ENCODE measurements at places on chromosomes 13 and 19.

GRCh38 chr19:10885201-10886169 lies 14.1 kb downstream of the CARM1 start:
- DNase-seq, result no peak

GRCh38 chr13:75554981-75555380 lies 5.4 kb downstream of the UCHL3 start:
- no peak for DNase-seq

DNA sequence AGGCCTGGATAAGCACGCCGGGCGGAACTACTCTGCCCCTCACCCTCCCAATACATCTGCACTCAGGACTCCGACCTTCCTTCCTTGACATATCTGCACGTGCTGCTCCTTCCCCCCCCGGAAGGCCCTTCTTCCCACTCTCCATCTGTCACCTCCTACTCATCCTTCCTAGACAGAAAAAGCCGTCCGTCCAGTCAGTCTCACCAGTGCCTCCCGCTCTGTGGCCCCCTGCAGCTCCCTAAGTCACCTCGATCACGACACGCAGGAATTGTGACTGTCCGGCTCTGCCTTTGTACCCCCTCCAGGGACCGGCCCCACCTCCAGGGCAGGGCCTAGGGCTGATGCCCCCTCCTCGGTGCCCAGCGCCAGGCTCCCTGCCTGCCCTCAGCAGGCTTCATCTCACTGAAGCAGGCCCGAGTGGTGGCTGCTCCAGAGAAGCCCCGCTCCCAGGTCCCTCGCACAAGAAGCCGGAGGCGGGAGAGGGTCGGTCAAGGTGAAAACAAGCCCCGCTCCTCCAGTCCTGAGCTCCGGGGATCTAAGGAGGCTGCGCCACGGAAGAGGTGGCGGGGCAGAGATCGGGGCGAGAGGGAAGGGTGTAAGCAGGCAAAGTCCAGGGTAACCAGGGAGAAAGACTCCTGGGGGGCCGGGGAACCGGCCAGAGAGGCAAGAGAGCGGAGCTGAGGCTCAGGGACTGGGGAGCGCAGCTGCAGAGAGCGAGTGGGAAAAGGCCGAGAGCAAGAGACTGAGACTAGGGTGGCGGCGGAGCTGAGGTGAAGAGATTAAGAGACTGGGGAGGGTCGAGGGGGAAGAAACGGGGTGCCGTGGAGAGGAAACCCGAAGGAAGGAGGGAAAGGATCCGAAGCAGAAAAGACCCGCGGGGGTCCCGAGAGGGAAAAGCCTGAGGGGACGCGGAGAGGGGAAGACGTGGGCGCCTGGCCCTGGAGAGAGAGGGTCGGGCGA lies 1.1 kb downstream of the PPP6R1 start:
- DNase-seq, result peak; percentile 37

GRCh38 chr13:29324601-29325000 lies 270.9 kb downstream of the SLC7A1 start:
- DNase-seq, result no peak

GRCh38 chr19:6034512-6034911 lies 56.6 kb upstream of the RANBP3 start:
- no peak for DNase-seq

DNA sequence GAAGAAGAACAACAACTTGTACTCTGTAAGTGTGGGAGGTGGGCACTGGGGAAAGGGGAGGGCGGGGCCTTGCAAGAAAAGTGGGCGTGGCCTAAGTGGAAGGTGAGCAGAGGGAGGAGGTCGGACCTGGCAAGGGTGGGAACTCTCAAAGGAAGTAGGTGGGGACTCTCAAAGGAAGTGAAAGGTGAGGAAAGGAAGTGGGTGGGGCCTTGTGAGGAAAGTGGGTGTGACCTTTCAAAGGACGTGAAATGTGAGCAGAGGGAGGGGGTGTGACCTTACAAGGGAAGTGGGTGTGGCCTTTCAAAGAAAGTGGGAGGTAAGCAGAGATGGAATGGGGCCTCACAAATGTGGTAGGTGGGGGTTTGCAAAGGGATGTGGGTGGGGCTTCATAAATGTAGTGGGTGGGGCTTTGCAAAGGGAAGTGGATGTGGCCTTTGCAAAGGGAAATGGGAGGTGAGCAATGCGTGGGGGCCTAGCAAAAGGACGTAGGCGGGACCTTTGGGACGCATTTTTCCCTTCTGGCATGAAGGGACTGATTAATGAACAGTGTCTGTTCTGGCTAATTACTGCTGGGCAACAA lies 25.9 kb downstream of the ACSBG2 start:
- peak; percentile 16 for DNase-seq

- no peak for DNase-seq
Measured at GRCh38 chr19:47587295-47587694, 14.3 kb upstream of the ZNF541 start.

DNA sequence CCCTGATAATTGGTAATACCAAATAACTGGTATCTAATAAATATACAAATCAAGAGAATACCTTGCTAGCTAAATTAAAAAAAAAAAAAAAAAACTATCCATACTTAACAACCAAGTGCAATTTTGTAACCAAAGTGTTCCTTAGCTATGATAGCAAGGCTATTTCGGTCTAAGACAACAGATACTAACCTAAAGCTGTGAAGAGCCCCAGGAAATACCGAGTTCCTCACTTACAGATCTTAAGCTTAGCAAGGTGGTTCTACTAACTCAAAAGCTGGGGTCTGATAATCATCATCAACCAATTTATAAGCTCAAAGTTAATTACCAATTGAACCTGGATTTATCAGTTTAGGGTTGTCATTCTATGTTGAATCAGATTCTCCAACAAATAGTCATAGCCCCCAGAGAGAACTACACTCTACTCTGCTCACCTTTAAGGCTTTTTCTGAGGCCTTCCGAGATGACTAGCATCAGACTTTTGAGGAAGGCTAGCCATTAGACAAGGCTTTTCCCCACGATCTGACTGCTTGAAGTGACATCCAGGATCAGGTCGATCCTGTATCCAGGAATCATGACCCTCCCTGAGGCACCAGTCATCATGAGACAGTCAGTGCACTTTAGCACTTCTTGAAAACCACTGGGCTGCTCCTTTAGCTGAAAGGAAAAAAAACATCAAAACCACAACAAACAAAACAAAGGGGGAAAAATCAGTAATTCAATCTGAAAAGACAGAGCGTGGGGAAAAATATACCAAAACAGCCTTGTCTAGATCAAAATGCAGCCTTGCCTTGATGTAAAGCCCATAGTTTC lies 31.9 kb downstream of the INTS6 start:
- peak; percentile 6 for DNase-seq

- DNase-seq, result no peak
Measured at GRCh38 chr19:30790056-30790680, 418.0 kb downstream of the ZNF536 start.

DNA sequence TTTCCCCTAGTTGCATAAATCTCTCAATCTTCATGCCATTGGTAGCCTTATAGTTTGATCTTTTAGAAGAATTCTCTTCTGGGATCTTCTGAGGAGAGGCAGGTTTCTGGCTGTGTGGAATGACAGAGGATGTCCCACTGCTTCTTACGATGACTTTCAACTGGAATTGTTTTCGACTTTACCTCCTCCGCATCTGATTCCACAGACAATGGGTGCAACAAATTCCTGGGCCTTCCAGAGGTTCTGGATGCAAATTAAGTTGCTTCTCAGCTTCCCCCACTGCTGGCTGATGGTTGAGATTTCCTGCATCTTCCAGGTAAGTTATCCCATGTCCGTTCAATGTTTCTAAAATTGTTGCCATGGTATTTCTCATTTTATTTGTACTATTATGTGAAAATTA lies 142.3 kb upstream of the TSC22D1 start:
- DNase-seq, result no peak

DNA sequence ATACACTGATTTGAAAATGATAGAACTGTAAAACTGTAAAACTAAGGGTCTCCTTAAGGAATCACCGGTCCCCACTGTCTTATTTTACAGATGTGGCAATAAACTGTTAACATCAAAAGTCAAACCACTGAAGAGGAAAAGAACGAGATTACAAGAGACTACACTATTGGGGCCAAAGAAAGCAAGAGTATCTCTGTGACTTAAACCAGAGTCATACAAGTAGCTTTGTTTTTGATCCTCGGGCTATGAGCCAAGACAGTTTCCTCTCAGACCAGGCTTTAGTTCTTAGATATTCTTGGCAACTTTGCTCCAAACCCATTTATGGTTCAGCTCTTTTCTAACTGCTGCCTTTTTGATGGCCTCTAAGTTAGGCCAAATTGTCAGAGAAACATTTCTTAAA lies 113.8 kb downstream of the TBC1D4 start:
- DNase-seq, result no peak

DNA sequence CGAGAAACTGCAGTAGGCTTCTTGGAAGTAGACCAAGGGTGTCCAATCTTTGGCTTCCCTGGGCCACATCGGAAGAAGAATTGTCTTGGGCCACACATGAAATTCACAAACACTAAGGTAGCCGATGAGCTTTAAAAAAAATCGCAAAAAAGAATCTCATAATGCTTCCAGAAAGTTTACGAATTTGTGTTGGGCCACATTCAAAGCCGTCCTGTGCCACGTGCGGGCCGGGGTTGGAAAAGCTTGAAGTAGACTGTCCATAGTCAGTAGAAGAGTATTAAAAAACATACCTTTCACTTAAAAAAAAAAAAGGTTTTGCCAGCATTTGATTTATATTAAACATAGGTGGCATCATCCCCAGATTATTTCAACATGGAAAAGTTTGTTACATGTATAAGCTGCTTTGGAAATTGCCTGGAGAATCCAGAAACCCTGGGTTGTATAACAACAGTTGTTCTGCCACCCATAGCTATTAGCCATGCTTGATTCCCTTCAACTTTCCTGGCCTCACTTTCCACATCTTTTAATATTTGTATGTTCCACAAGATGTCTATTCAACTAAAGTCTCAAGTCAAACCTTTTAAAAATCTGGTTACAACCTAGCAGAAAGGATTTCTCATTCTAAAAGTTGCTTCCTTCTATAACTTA lies 1.0 kb downstream of the IFT88 start:
- no peak for DNase-seq

DNA sequence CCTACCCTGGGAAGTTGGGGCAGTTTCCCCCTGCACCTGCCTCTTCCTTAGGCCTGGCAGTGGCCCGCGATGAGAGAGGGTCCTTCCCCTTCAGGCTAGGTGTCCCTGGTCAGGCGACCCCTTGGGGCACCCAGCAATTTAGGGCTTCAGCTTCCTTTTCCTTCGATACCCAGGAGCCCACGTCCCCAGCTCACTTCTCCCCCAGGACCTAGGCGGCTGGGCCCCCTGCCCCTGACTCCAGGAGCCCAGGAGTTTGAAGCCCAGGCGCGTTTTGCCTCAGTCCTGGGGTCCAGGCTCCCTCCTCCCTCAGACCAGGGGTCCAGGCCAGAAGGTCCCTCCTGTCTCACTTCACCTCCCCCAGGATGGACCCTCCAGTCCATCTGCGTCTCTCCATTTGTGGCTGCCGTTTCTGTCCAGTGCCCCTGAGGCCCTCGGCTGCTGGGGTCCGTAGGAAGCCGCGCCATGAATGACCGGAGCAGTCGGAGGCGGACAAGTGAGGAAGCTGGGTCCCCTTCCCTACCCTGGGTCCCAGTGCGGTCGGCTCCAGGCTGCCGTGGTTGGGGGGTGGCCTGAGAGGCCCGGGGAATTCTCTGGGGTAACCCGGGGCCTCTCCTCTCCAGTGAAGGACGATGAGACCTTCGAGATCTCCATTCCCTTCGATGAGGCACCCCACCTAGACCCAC lies 714 bp downstream of the CCDC106 start:
- no peak for DNase-seq

DNA sequence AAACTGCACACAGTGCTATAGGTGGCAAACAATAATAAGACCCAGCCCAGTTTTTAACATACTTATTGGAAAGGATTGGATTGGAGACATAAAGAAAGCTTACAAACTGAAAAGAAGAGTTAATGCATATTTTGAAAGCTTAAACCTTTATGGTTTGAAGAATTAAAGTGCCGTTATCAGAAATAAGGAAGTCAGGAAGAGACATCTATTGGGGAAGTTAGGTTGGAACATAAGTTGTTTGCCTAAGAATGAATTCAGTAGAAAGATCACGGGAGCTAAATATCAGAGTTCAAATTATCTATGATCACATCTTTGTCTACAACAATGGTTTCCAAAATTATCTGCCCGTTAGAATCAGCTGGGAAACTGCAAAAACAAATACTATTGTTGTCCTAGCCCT lies 767.9 kb downstream of the PCDH9 start:
- DNase-seq, result no peak

DNA sequence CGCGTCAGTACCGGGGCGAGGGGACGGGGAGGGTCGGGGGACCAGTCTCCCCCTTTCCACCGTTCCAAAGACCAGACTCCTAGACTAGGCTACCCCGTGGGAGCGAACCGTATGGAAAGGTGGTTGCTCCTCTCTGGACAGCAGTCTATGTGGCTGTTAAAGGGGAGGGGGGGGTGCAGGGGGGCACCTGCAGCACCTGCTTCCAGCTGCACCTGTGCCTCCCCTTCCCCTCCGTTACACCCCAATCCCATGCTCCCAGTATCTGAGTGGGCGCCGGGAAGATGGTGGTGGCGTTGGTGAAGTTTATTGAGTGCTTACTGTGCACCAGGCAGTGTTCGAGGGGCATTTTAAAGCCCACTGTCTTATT lies 557 bp downstream of the ZNF524 start:
- no peak for DNase-seq

DNA sequence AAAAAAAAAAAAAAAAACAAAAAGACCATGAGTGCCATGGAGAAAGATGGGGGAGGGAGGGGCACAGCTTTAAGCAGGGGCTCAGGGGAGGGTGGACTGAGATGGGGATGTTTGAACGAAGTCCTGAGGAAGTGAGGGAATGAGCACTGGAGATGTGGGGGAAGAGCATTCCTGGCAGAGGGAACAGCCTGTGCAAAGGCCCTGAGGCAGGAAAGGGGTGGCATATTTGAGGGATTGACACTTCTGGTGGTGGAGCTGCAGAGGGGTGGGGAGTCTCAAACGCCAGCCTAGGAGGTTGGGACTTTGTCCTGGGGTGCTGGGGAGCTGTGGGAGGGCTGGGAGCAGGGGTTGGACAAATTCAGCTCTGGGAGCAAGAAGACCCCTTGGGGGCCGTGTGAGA lies 29.2 kb downstream of the MYH14 start:
- DNase-seq, result no peak

- no peak for DNase-seq
Measured at GRCh38 chr19:51803967-51804366, 9.0 kb downstream of the FPR3 start.

GRCh38 chr13:40563350-40564125 lies 102.9 kb downstream of the FOXO1 start:
- no peak for DNase-seq

GRCh38 chr13:35704331-35704730 lies 227.8 kb upstream of the MAB21L1 start:
- no peak for DNase-seq

DNA sequence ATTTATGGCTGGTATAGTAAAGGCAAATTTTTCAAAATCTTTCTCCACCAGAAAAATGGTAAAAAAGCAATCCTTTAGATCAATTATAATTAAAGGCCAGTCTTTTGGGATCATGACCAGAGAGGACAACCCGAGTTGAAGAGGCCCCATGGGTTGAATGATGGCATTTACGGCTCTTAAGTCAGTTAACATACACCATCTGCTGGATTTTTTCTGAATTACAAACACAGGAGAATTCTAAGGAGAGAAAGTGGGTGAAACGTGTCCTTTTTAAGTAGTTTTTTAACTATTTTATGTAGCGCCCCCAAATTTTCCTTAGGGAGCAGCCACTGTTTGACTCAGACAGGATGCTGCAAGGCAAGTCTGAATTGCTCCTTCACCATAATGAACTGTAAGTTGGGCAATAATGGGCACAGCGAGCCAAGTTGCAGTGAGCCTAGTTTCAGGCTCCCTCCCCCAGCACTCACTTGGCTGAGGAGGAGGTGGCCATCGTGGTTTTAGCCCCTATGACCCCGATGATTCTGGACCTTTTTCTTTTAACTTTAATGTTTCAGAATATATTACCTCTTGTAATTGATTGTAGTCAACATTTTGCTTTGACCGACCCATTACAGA lies 13.6 kb upstream of the ZNF611 start:
- no peak for DNase-seq

GRCh38 chr13:98289339-98289945 lies 112.4 kb upstream of the RNF113B start:
- no peak for DNase-seq
